Peyer's patch (tissue), 4 donors: ENCODE measurements at places on chromosomes 13 and 19. TPM values are rescaled to one million over a fixed set of nuclear protein-coding genes. Genes with fewer than 3 reads are reported as not detected.
A peak's percentile ranks its signal among the peaks of the same experiment; 100 is the strongest.

- DNase-seq: no peak
Measured at GRCh38 chr19:54708781-54709180, 15.5 kb upstream of the KIR3DL3 start.

- DNase-seq: no peak
Measured at GRCh38 chr19:49130325-49130724, 11.0 kb downstream of the PPFIA3 start.

GRCh38 chr19:55353803-55354697 is 469 bp downstream of the COX6B2 start:
- peak; percentile 81 for DNase-seq

- no peak for DNase-seq
Measured at GRCh38 chr13:23383151-23383550, 50.4 kb downstream of the SACS start.

- DNase-seq: peak; percentile 91
Measured at GRCh38 chr19:1942078-1942933, 1.3 kb downstream of the CSNK1G2 start.

DNA sequence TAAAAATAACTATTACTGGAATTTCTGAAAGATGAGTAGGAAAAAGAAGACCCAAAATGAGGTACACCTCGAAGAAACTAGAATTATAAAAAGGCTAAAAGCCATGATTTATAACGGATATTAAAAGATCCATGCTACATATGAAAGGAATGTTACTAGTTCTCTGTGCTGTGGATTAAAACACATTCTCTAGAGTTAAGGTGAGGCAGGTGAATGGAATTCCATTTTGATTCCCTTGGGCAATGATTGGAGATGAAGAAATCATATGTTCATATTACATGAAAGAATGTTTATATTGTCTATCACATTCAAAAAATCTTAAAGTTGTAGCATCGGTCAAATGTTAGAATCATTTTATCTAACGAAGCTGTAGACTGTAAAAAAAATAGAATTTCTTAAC is 783.7 kb downstream of the PCDH9 start:
- no peak for DNase-seq

DNA sequence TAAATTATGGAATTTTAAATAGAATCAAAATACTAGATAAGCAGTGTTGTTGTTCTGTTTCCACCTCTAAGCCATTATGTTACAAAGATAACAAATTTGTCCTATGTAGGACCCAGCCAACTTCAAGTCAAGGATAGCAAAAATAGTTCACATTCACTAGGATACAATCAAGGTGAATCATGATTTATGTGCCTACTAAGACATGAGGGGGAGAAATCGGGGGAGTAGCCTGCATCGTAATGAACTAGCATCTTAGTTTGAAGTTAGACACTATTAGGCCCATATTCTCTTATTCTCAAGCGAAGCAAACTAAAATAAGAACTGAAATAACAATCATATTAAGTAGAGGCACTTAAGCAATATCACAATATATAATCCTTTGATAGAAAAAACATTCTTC is 779.4 kb upstream of the PCDH9 start:
- no peak for DNase-seq

- no peak for DNase-seq
Measured at GRCh38 chr13:65460136-65460535, 1770.0 kb downstream of the PCDH9 start.

DNA sequence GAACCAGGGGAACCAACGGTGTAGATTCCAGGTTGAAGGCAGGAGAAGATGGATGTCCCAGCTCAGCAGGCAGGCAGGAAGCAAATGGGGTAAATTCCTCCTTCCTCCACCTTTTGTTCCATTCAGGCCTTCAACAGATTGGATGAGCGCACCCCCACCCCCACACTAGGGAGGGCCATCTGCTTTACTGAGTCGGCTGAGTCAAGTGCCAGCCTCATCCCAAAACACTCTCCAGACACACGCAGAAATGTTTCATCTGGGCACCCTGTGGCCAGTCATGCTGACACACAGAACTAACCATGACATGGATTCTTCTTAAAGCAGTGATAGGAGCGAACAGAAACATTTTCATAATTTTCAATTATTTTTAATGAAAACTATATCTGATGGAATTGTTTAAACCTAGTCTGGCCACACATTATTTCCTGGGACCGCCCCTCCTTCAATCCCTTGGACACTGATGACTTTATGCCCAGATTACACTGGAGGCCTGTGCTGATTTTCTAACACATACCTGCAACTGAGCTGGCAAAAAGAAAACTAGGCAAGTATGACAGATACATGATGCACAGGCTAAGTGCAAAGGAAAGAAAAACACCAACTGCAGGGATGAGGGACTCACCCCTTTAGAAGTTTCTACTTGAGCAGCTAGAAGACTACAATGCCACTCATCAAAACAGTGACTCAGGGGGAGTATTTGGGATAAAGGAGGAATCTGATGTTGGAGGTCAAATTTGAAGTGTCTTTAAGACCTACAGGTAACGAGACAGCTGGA is 154.2 kb downstream of the TNFRSF19 start:
- DNase-seq: no peak

DNA sequence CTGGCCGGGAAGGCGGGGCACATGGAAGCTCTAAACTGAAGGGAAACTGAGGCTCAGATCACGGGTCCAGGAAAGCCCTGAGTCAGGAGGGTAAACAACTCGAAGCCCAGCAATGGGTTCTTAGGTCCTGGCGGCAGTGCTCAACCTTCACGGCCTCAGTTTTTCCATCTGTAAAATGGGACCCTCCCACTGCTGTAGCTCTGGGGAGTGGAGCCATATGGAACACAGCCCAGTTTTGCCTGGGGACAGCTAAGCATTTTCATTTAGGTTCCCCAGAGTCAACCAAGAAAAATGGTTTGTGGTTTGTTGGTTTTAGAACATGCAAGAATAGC is 30.4 kb downstream of the CEBPG start:
- DNase-seq: no peak

- DNase-seq: no peak
Measured at GRCh38 chr13:66723576-66723975, 506.6 kb downstream of the PCDH9 start.

- DNase-seq: no peak
Measured at GRCh38 chr13:73399347-73400216, 340.8 kb downstream of the KLF5 start.

GRCh38 chr13:100646030-100646673 is 28.4 kb downstream of the TMTC4 start:
- DNase-seq: no peak

DNA sequence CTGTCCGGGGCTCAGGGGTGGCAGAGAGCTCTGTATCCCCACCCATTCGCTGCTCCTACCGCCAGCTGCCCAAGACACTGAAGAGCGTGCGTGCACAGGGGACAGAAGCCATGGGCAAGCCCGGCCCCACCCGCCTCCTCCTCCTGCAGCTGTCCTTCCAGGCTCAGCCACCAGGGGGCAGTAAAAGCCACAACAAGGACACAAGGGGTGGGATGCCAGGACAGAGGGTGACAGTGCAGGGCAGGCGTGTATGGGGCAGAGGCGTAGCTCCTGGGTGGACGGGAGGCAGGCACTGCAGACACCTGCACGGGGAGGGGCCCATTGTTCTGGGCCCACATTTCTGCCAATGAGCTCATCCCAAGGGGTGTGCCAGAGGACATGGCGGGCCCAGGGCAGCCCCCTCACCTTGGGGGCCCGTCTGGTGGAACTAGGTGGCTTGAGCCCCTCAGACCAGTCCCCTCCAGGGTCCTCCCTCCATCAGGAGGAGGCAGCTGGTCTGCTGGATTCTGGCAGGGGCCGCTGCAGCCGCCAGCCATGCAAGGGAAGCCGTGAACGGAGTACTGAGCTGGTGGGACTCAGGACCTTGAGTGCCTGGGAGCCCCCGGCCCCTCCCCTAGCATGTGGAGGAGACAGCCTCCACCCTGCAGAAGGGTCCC is 61.2 kb downstream of the MLLT1 start:
- peak; percentile 92 for DNase-seq

DNA sequence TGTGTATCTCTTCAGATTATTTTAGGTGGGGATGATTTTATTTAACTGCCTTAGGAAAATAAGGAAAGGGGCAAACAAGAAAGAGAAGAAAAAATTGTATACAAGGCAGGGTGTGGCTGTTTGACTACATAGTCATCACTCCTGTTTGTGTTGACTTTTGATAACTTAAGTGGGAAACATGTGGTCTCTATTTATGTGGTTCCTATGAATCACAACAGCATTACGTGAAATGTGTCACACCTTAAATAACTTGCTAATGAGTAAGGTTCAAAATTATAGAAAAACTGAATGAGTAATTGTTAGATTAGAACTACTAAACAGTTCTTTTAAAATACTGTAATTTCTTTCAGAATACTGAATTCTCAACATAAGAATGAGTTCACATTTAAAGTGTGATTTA is 69.3 kb downstream of the LMO7 start:
- DNase-seq: no peak

DNA sequence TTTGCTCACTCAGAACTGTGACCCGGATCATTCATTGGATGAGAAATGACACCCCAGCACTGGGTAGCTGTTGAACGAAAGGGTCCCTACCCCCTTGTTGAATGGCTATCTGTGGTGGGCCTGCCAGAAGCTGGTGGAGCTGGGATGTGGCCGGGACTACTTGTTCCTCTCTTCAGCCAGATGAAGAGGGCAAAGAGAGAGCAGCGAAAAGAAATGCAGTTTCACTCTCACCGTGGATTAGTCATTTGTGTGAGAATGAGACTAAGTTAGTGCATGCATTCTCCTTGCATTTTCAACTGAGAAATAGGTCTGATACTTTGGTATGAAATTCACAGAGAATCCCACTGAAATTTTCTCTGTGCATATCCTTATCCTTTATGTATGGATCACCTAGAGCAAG is 553.1 kb downstream of the IRS2 start:
- no peak for DNase-seq

- no peak for DNase-seq
Measured at GRCh38 chr13:112670864-112671263, 19.0 kb upstream of the ATP11A start.

DNA sequence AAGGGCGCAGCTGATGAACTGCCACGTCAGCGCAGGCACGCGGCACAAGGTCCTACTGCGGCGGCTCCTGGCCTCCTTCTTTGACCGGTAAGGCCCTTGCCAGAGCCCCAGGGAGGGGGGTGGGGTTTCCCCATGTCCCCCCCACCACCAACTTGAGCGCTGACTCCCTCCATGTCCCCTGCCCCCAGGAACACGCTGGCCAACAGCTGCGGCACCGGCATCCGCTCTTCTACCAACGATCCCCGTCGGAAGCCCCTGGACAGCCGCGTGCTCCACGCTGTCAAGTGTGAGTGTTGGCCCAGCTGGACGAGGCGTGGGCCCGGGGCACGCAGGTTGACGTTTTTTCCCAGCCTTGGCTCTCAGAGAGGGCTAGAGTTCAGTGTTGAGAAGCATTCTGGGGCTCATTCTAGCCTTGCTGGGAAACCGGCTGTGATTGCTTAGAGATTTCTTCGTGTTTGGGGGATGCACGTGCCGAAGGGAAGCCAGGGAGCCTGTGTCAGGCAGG is 12.8 kb downstream of the STX10 start:
- no peak for DNase-seq

- DNase-seq: no peak
Measured at GRCh38 chr13:43744261-43745031, 42.3 kb downstream of the ENOX1 start.

DNA sequence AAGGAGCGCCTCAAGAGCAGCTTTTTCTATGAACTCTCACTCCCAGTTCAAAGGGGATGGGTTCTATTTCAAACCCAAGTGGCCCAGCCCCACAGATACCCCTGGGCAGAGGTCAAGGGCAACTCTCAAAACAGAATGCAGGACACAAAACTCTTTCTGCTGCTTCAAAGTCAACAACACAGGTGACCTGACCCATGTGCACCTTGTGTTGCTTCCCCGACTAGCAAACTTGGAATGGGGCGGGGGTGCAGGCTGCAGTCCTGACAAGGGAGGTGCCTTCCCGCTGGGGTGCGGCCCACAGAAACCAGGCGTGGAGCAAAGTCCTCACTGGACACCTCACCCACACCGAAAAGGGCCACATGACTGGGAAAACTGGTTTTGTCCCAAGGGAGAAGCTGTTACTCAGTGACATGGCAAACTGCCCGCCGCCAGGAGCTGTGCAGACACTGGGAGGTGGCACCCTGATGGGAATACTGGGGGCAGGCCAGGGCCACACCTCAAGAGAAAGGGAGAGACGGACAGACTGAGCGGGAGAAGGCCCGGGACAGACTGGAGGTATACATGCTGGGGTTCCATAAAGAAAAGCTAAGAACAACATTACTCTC is 17.4 kb downstream of the ZC3H4 start:
- DNase-seq: no peak

GRCh38 chr19:29216021-29216420 is 3.1 kb upstream of the UQCRFS1 start:
- DNase-seq: no peak

DNA sequence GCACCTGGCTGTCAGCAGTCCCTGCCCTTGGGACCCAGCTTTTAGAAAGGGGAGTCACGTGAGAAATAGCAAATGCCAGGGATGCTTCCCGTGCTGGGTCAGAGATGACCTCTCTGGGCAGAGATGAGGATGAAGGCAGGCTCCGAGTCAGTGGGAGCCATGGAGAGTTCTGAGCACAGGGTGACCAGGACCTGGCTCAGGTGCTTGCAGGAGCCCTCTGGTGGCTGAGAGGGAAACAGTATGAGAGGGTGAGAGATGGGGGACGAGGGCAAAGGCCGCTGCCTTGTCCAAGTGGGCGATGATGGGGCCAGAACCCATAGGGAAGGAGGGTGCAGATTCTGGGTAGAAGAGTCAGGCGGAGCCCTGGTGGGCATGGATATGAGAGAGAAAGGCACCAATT is 15.8 kb downstream of the TMED1 start:
- DNase-seq: no peak

- DNase-seq: no peak
Measured at GRCh38 chr13:111976474-111977178, 90.3 kb upstream of the SOX1 start.

- DNase-seq: no peak
Measured at GRCh38 chr13:32941368-32941767, 74.9 kb upstream of the KL start.

- DNase-seq: no peak
Measured at GRCh38 chr19:6055013-6055795, 55.1 kb downstream of the RFX2 start.

GRCh38 chr13:99231721-99232120 is 26.5 kb downstream of the GPR18 start:
- DNase-seq: no peak

DNA sequence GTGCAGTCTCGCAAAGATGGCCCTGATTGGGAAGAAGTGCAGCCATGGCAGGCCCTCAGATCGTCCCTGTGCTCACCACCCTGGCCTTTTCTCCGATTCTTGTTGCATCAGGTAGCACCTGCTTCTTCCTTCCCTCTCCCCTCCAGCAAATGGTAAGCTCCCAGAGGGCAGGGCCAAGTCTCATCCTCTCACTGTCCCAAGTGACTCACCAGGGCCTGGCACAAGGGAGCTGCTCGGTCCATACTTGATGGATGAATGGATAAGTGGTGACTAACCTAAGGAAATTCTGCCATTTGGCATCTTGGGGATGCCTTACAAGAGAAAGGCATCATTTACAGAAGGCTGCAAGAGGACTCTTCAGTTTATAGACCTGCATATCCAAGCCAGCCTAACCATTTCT is 84.9 kb downstream of the ZIC5 start:
- DNase-seq: no peak

Gene TBC1D4
- 33.2 TPM for total RNA-seq

Gene GRK1
- total RNA-seq: not detected

Gene ZNF426
- 14.0 TPM for total RNA-seq

Gene GPR12
- not detected for total RNA-seq

Gene TEKTIP1
- total RNA-seq: 2.4 TPM

Gene SOX1
- total RNA-seq: not detected

Gene PNMA8B
- total RNA-seq: 0.67 TPM

Gene ZNF99
- total RNA-seq: not detected

Gene CFAP97D2
- not detected for total RNA-seq

Gene ADPRHL1
- 15.2 TPM for total RNA-seq

Gene ZNF135
- 2.5 TPM for total RNA-seq
